ENCODE measurements at places on chromosomes 5 and 9. TPM values are rescaled to one million over a fixed set of nuclear protein-coding genes. Genes with fewer than 3 reads are reported as not detected.

- DNase-seq: no peak
- no peaks in the 10 kb centered on the region for H3K27me3 ChIP-seq
- no peak overlapping the region for H3K4me3 ChIP-seq
- H3K27ac ChIP-seq: no peak overlapping the region
- peaks cover 60% of the 10 kb centered on the region for H3K36me3 ChIP-seq
- no peaks in the 10 kb centered on the region for H3K4me1 ChIP-seq
Observed at GRCh38 chr5:463952-464351, 21.0 kb downstream of the EXOC3 start.

DNA sequence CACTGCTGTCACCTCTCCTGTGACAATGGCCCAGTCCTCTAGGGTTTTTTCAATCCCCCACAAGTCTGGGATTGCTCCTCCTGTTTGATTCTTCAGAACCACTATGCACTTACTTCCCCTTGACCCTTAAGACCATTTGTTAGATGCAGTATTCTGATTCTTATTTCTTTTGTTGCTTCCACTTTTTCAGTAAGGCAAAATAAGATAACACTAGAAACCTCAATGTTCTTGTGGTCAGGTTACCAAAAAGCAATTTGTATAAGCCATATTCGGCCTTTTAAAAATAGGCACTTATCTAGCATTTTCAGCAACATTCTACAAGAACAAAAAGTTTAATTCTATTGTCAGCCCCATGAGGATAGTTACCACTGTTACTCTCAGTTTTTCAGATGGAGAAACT is 220.0 kb downstream of the KDM4C start:
- no peak for DNase-seq
- H3K27ac ChIP-seq: no peak overlapping the region
- H3K27me3 ChIP-seq: no peaks in the 10 kb centered on the region

GRCh38 chr5:40984884-40985283 is 75.6 kb downstream of the C7 start:
- no peak for DNase-seq
- H3K36me3 ChIP-seq: peaks cover 12% of the 10 kb centered on the region
- H3K4me3 ChIP-seq: no peak overlapping the region
- no peaks in the 10 kb centered on the region for H3K27me3 ChIP-seq
- no peaks in the 10 kb centered on the region for H3K4me1 ChIP-seq
- H3K27ac ChIP-seq: no peak overlapping the region

DNA sequence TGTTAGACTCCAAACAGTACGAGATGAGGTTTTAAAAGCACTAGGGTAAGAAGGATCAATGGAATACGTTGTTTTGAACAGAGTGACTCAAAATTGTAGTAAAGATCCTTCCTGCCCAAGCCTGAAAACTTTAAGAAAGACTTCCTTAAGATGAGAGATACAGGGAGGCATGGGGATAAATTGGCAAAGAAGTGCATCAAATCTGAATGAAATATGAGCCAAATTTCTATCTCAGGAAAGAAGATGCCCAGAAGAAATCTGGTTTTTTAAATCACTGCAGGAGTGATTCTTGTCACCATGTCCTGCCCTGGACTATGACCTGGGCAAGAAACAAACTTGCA is 14.9 kb downstream of the FCN2 start:
- no peak for DNase-seq
- H3K27ac ChIP-seq: peak overlapping the region; percentile 68
- no peaks in the 10 kb centered on the region for H3K27me3 ChIP-seq
- no peaks in the 10 kb centered on the region for H3K4me1 ChIP-seq

- H3K4me1 ChIP-seq: no peaks in the 10 kb centered on the region
- no peaks in the 10 kb centered on the region for H3K36me3 ChIP-seq
- no peak for DNase-seq
- H3K27ac ChIP-seq: no peak overlapping the region
- no peak overlapping the region for H3K4me3 ChIP-seq
Observed at GRCh38 chr9:973295-973834, 3.1 kb upstream of the DMRT3 start.

DNA sequence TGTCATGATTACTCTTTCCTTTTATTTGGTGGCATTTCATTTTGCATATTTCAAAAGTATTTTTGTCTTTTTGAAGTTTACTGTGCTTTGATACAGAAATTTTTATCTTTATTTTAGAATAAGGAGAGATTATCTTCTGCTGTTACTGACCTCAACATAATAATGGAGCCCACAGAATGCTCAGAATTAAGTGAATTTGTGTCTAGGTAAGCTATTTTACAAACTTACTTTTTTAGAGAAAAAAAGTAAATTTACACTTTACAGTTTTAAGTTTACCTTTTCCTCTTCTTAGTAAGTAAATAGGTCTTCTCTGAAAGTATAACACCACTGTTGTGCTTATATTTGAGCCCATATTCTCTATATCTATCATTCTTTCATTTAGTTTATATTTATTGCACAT is 19.8 kb downstream of the CENPP start:
- no peaks in the 10 kb centered on the region for H3K36me3 ChIP-seq
- H3K4me1 ChIP-seq: no peaks in the 10 kb centered on the region

DNA sequence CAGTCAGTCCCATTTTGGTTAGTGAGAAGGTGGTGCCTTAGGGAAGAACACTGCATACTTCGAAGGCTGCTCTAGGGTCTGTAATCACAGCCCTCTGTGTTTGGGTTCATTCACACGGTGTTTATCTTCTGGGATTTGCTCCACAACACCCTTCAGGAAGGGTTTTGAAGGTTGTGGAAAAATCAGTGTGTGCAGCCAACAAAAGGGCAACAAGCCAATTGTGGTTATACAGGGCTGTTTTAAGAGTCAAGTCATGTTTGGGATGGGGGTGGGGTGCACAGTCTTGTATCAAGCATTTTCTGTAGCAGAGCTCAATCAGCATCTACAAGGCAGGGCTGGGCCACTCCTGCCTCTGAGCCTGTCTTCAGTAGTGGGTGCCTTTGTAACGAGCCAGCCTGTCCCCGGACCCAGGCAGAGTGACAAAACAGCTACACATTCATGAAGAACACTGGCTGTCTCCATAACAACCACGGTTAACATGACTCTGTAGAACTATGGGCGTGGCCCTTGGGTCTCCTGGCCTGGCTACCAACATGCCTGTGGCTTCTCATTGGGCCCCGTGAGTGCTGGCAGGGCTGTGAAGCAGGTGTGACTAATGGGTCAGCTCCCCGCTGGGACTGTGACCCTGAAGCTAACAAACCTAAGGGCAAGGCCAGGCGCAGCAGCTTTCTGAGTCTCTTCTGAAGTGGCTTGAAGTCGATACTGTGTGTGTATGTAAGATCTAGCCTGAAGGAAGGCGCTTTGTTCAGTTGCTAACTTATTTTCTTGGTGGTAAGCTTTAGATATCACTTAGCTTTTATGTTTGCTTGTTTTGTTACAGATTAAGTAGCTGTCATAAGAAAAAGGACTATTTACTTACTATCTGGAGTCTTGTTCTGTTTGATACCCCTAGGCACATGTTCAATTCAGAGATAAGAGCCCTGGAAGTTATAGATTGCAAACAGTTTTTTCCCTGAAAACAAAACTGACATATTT is 27.9 kb upstream of the GOLM1 start:
- no peaks in the 10 kb centered on the region for H3K36me3 ChIP-seq
- H3K4me1 ChIP-seq: no peaks in the 10 kb centered on the region
- no peak overlapping the region for H3K4me3 ChIP-seq

DNA sequence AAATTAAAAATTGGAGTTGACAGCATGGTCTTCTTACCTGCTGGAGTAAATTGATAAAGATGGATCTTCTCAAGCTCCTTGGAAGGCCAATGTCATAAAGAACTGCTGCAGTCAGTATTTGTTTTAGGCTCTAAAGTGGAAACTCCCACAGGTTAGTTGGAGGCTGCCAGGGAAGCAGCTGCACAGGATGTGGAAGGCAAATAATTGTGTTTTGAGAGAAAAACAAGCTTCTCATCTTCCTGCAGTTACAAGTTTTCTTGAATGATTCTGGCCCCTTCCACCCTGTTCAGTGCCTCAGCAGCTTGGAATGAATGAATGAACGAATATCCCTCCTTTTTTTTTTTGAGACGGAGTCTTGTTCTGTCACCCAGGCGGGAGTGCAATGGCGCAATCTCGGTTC is 13.9 kb downstream of the MROH2B start:
- no peak overlapping the region for H3K4me3 ChIP-seq
- DNase-seq: no peak
- H3K27ac ChIP-seq: no peak overlapping the region
- H3K36me3 ChIP-seq: no peaks in the 10 kb centered on the region

DNA sequence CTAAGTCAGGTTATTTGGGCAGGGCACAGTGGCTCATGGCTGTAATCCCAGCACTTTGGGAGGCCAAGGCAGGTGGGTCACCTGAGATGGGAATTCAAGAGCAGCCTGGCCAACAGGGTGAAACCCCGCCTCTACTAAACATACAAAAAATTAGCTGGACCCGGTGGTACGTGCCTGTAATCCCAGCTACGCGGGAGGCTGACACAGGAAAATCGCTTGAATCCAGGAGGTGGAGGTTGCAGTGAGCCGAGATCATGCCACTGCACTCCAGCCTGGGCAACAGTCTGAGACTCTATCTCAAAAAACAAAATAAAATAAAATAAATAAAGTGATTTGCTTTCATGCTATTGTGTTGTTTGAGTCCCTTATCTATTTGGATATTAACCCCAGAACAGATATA is 8.2 kb upstream of the FBXW2 start:
- no peak overlapping the region for H3K27ac ChIP-seq
- no peaks in the 10 kb centered on the region for H3K4me1 ChIP-seq
- H3K4me3 ChIP-seq: no peak overlapping the region
- H3K27me3 ChIP-seq: no peaks in the 10 kb centered on the region
- H3K36me3 ChIP-seq: no peaks in the 10 kb centered on the region

DNA sequence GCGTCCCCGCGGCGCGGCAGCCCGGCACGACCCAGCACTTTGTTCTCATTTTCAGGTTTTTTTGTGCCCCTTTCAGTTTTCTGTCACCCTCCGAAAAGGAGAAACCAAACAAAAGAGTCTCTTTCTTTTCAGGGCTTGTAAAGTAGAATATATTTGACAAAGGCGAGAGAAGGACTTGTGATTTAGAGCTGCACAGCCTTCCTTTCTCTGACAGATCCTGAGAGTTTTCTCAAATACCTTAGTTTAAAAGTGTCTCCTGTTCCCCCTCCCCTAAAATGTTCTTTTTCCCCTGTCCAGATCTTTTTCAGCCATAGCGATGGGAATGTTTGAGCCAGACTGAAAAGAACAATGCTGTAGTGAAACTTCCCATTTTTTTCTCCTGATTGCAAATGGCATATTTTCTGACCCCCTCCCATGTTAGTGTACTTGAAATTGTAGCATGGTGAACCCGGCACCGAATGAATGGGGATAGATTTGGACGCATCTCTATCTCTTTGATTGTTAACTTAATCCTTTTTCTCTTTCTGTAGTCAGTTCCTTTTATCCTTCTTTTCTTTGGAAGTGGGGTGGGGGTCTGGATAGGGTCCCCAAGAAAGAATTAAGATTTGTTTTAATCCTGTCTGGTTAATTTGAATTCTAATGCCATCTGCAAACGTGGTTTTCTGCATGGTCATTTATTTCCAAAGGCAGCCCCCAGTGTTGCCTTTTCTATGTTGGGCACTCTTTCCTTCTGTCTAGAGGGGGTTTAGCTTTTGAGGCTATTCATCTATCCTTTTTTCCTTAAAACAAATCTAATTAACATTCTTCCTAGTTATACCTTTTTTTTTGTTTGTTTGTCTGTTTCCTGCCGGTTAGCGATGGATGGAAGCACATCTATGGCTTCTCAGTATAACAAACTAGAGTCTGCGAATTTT is 2.2 kb downstream of the ZSWIM6 start:
- DNase-seq: no peak
- peak overlapping the region; percentile 90 for H3K27ac ChIP-seq
- no peaks in the 10 kb centered on the region for H3K27me3 ChIP-seq
- peak overlapping the region; percentile 93 for H3K4me3 ChIP-seq
- H3K36me3 ChIP-seq: no peaks in the 10 kb centered on the region

GRCh38 chr9:77024776-77025545 is 5.5 kb downstream of the FOXB2 start:
- DNase-seq: no peak
- H3K27ac ChIP-seq: no peak overlapping the region
- peaks cover 31% of the 10 kb centered on the region for H3K27me3 ChIP-seq

- no peak overlapping the region for H3K27ac ChIP-seq
- no peaks in the 10 kb centered on the region for H3K36me3 ChIP-seq
- no peaks in the 10 kb centered on the region for H3K27me3 ChIP-seq
- no peak for DNase-seq
- no peaks in the 10 kb centered on the region for H3K4me1 ChIP-seq
Observed at GRCh38 chr9:84266087-84266561, 74.4 kb downstream of the SLC28A3 start.

GRCh38 chr9:101087426-101087825 is 58.9 kb downstream of the PLPPR1 start:
- H3K4me3 ChIP-seq: no peak overlapping the region
- H3K36me3 ChIP-seq: no peaks in the 10 kb centered on the region
- no peak for DNase-seq
- no peak overlapping the region for H3K27ac ChIP-seq
- no peaks in the 10 kb centered on the region for H3K27me3 ChIP-seq
- no peaks in the 10 kb centered on the region for H3K4me1 ChIP-seq

- H3K4me1 ChIP-seq: no peaks in the 10 kb centered on the region
- H3K36me3 ChIP-seq: no peaks in the 10 kb centered on the region
- peak; percentile 73 for DNase-seq
- H3K27me3 ChIP-seq: no peaks in the 10 kb centered on the region
- peak within 1 kb of the TSS; percentile 81 for H3K4me3 ChIP-seq
- peak within 1 kb of the TSS; percentile 81 for H3K27ac ChIP-seq
Observed at GRCh38 chr9:97411789-97412625, at the start of gene TDRD7. TSS of gene TDRD7 (plus strand) at chr9:97412096. CDS start at chr9:97428466, 16,370 bp downstream.

DNA sequence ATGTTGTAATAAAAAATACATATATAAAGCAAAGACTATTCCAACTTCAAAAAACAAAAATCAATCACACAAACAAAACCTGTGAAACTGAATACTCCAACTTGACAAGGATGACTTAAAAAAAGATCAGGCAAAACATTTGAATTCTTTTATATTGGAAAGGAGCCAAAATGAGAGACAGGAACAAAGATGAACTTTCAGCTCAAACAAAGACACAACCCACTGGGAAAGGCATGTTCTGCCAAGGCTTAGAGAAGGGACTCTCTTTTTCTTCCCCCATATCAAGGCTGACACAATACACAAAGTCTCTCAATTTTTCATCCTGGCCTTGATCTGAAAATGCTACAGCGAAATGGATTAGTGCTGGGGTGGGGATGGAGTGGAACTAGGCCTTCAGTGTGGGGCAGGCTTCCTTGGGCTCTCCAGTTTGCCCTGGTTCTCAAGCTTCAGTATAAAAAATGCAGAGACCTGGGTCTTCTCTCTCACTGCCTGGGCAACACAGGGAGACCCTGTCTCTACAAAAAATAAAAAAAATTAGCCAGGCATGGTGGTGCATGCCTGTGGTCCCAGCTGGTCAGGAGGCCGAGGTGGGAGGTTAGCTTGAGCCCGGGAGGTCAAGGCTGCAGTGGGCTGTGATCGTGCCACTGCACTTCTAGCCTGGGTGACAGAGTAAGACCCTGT is 11.6 kb upstream of the FAM169A start:
- H3K36me3 ChIP-seq: no peaks in the 10 kb centered on the region
- H3K27ac ChIP-seq: no peak overlapping the region
- DNase-seq: no peak
- H3K27me3 ChIP-seq: no peaks in the 10 kb centered on the region

- H3K4me3 ChIP-seq: no peak overlapping the region
- no peaks in the 10 kb centered on the region for H3K4me1 ChIP-seq
- H3K27ac ChIP-seq: no peak overlapping the region
- H3K27me3 ChIP-seq: no peaks in the 10 kb centered on the region
- no peaks in the 10 kb centered on the region for H3K36me3 ChIP-seq
Observed at GRCh38 chr5:42366051-42366450, 57.2 kb upstream of the GHR start.

ADAMTSL2 gene
- 4.9 TPM for total RNA-seq

CDO1 gene
- total RNA-seq: 66.0 TPM

SMIM33 gene
- total RNA-seq: not detected

SPATA31D1 gene
- total RNA-seq: not detected

AQP3 gene
- total RNA-seq: 14.3 TPM

SOX30 gene
- not detected for total RNA-seq

NIM1K gene
- 0.43 TPM for total RNA-seq

DOCK2 gene
- total RNA-seq: 3.7 TPM

DDX4 gene
- not detected for total RNA-seq

SPINK4 gene
- total RNA-seq: not detected

HMMR gene
- 0.43 TPM for total RNA-seq

CCNB1 gene
- total RNA-seq: 5.6 TPM

All from right atrium auricular region (tissue), 2 donors.